ENCODE measurements at places on chromosomes 11 and 22.
A peak's percentile ranks its signal among the peaks of the same experiment; 100 is the strongest.

- no peak for DNase-seq
Observed at GRCh38 chr11:111448414-111448813, 63.8 kb downstream of the BTG4 start.

- DNase-seq = no peak
Observed at GRCh38 chr11:15523543-15523942, 408.8 kb downstream of the INSC start.

DNA sequence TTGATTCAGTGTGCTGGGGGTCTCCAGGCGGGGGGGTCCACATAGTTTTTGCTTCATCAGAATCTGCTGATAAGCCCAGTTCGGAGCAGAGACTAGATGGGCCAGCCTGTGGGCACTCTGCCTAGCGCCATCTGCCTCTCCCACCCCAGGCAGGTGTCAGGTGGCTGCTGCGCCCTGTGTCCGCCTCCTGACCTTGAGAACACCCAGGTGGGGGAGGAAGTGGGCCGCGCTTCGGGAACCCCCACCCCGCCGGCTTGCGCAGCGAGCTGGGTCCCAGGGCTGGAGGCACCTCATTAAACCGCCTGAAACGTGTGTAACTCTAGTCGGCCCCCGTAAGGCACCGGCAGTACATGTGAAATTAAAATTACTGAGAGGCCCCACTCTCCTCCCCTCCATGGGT lies 113.6 kb downstream of the KCNQ1 start:
- DNase-seq = no peak

DNA sequence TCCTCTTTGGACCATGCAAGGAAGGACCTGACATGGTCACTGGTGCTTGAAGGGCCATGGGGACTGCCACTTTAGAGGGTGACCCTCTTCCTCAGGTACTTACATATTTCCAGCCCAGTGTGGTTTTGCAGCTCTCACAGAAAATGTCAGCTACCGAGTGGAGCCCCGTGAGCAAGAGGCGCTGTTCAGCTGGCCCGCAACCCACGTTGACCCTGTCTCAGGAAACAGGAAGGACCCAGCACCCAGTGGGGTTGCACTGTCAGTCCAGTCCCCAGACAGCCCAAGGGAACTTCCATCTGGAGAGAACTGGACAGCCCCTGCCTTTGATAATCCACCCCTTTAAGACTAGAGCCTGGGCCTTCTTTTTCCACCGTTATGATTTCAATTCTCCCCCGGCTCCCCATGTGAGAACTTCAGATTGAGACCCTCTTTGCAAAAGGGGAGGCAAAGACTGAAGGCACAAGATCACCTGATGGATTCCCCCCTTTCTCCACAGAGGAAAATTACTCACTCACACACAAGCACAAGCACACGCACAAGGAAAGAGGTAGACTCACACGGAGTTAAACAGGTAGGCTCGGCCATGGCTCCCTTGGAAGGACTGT lies 3.4 kb downstream of the YPEL4 start:
- DNase-seq = no peak

DNA sequence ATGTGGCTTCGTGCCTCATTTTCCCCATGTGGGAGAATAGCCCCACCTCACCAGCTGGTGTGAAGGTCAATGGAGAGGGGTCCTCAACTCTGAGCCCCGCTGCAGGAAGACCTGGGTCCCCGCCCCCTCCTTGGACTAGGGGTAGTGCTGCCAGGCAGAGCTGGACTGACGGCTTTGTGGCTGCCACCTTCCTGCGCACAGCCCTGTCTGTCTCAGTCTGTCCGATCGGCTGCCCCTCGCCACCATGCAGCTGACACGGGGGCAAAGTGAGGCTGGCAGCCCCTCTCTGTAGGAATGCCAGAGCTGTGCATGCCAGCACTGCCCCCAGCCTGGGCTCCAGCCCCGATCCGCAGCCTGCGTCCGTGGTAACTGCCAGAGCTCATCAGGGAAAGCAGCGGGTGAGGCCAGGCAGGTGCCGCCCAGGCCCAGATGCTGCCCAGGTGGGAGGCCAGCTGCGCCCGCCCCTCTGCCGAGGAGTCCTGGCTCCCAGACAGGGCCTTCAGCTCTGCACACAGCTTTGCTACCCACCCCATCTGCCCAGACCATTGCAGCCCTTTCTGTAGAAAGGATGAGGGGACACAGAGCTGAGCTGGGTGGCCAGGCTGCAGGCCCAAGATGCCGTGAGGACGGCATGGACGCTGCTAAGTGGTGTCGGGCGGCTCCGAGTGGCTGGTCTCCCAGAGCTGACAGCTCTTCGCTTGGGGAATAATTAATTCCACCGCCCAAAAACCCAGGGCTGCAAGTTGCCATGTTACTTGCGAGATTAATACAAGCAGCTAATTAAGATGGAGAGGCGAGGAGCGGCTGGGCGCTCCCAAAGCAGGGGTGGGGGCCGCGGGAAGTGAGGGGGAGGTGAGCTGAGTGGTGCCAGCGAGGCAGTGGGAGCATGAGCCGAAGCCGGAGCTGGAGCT lies 19.5 kb upstream of the FLRT1 start:
- no peak for DNase-seq

DNA sequence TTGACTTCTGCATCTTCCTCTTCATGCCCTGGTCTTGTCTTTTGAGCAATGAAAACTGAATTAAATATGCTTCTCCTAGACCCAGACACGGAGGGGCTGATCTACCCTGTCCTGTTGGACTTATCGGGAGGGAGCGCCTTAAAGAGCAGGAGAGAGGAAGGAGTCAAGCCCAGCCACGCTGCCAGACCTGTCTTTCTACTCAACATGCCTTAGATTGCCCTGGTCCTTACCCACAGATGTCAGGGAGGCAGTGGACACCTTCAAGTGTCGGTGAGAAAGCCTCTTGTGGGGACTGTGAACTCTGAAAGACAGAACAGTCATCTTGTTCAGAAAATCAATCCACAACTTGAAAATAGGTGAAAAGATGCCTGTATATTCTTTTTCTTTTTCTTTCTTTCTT lies 61.8 kb downstream of the IRAG1 start:
- DNase-seq = peak; percentile 14

- DNase-seq = no peak
Observed at GRCh38 chr11:132610216-132610615, 922.1 kb downstream of the OPCML start.

GRCh38 chr11:60396382-60396781 lies at the start of gene MS4A14:
MS4A14 (plus strand) TSS chr11:60396459; CDS start chr11:60396579, 120 bp downstream.
- DNase-seq = no peak

DNA sequence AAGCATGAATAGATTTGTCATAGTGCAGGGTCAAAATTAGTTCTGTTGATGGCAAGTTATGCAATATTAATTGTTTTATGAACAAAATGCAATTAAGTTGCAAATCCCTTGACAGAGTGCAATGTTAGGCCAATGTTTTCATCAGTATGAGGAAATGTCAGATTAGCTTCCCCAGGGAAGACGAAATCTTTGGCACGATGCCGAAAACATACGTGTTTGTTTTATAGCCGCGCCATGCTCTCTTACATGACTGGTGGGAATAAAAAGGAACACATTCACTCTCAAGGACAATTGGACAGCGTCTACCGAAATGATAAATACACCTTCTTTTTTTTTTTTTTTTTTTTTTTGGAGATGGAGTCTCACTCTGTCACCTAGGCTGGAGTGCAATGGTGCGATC lies 27.0 kb downstream of the MFNG start:
- no peak for DNase-seq

GRCh38 chr11:112392904-112393303 lies 132.2 kb upstream of the PLET1 start:
- DNase-seq = no peak

DNA sequence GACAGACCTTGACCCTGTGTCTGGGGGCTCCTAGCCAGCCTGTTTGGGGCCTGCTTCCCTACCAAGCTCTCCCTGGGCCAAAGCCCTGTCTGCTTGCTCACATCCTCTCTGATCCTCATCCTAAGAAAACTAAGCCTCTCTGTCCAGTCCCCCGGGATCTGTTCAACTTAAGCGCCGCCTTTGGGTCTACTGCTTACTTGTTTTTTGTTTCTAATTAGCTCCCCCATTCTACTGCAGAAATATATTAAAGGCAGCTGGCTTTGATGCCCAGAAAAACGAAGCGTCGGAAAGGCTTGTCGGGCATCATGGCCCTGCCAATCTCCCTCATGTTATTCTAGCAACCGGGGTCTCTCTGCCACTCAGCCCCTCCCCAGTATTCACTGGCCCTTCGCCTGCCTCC lies 3.4 kb downstream of the DSCAML1 start:
- DNase-seq = no peak

- peak; percentile 82 for DNase-seq
Observed at GRCh38 chr22:22156716-22157347, 87.8 kb upstream of the VPREB1 start.

GRCh38 chr11:79390923-79391322 lies 49.9 kb downstream of the TENM4 start:
- no peak for DNase-seq

DNA sequence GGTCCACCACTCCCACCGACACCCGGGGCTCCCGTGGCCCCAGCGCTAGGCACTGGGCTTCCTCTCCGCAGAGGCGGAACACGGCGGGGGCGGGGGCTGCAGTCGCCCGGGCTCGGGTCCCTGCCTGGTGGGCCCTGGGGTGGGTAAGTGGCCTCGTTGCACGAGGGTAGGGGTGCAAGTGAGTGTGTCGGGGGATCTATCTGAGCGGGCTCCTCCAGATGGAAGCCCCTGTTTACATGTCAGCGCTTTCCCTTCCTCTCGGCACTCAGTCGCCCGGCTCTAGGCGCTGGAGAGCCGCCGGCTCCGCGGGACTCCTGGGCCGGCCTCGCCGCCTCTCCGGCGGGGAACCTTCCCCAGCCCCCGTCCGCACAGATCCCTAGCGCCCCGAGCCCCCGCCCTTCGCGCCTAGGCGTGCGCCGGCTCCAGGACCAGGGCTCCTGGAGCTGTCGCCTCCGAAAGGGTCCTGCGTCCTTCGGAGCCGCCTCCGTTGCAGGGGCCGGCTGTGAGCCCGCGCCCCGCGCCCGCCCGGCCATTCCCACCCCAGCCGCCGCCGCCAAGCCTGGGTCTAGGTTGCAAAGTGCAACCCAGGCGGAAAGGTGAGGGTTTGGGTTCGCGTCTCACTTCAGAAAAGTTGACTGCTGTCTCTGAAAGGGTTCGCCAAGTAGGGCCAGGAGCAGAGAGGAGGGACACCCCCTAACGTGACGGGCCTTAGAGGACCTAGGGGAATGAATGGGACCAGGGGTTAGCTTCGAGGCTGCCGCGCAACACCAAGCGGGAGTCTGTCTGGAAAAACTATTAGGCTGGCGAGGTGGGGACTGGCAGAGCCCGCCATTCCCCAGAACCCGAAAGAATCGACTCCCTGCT lies 978 bp downstream of the FLI1 start:
- peak; percentile 61 for DNase-seq

DNA sequence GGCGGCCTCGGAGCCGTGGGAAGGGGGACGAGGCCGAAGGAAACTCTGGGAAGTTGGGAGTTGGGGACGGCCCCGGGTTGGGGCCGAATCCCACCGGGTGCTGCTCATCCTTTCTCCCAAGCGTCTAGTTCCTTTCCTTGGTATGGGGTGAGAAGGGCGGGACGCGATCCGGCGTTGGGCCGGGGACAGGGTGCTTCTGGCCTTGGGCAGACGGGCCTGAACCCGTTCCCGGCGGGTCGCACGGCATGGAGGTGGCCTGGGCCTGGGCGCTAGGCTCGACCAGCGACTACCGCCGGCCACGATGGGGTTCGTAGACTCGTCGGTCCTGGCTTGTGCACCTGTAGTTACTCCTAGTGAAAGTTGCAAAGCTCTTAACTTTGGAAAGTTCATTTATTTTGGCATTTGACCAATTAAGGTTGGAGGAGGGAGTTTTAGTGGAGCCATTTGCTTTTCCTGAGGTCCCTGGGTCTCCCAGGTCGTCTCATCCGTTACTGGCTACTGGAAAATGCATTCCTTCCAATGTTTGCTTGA lies 1.0 kb downstream of the SYT9 start:
- no peak for DNase-seq

DNA sequence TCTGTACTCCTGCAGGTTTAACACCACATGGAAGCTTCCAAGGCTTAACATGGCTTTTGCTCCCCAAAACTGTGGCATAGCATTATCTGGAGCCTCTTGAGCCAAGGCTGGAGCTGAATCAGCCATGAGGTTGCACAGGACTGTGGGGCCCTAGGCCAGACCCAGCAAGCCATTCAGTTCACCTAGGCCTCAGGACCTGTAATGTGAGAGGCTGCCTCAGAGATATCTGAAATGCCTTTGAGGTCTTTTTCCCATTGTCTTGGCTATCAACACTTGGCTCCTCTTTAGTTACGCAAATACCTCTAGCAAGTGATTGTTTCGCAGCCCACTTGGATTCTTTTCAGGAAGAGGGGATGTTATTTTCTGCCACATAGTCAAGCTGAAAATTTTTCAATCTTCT lies 72.0 kb downstream of the VPREB1 start:
- no peak for DNase-seq

DNA sequence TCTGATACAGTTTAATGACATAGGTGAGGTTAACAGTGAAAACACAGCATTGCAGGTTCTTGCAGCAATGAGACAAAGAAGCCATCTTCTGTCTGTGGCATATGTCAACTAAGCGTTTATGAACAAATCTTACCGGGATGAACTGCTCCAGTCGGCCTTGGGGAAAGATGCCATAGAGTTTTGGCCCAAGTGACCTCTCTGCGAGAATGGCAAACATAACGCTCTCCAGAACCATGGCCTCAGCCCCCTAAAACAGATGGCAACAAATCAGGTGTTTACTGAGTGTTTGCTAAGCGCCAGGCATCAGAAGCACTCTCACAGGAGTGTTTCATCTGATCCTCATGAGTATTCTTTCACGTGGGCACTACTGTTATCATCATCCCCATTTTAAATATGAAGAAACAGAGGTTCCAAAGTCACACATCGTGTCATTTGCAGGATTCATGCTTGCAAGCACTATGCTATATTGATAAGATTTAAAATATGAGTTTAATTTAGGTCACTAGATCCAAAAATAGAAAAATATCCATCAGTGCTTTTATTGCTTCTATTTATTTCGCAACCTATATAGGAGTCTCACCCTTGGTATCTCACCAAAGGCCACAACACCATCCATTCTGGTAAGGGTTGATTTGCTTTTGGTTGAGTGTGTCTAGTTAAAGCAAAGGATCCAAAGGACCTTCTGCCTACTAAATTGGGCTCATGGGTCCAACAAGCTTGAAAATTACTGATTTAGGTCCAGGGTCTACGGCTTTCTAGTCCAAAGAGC lies 35.9 kb downstream of the TCIRG1 start:
- DNase-seq = no peak

DNA sequence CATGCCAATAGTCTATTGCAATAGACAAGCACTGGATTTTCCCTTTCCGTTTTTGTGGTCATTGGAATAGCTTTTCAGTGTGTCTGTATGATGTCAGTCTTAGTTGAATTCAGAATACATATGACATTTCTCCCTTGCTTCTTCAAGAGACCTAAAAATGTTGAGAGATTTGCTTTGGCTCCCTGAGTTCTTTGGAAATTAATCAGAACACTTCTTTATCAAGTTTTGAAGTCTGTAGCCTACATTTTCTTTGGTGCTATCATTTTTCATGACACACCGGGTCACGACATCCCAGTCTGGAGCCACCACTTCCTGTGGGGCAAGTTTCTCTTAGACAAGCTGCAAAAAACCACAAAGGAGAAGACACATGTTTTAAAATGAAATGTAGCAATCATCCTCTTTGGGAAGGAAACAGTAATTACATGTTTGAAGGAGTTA lies 847.1 kb downstream of the OPCML start:
- no peak for DNase-seq

GRCh38 chr11:95487391-95487790 lies 256.4 kb upstream of the SESN3 start:
- DNase-seq = peak; percentile 43
